ENCODE measurements at places on chromosomes 2 and 18.

- no peak for DNase-seq
Measured at GRCh38 chr2:169512525-169512924, 3.0 kb downstream of the KLHL41 start.

- peak; percentile 60 for DNase-seq
Measured at GRCh38 chr18:53458944-53459580, 765.4 kb downstream of the MBD2 start.

GRCh38 chr2:28401948-28402550 lies 9.4 kb downstream of the FOSL2 start:
- DNase-seq: no peak

DNA sequence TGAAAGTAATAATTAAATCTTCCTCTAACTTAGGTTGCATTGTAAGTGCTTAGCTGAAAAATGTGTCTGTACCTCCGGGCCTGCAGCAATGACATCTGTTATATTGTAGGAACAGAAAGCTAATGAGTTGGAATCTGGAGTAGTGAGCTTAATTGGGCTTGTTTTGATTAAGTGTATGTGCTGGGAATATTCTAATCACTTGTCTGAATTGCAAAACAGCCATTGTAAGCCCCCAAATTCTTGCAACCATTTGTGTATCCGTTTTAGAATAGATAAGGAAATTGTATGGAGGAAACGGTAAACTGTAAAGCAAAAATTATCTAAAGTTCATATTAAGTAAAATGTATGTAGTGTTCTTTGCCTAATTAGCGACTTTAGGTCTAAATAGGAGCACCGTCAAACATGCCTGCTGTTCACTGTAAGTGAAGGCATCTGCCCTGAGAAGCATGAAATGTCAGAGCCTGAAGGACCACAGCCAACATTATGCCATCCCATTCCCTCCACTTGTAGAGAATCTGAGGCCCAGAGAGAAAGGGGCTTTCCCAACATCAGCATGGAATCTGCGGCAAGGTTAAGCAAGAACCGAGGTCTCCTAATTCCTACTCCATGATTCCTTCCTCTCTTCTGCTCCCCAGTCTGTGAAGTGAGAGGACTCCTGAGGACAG lies 466.4 kb downstream of the TDRD15 start:
- DNase-seq: no peak

GRCh38 chr2:210189452-210190138 lies 18.4 kb upstream of the KANSL1L start:
- no peak for DNase-seq

DNA sequence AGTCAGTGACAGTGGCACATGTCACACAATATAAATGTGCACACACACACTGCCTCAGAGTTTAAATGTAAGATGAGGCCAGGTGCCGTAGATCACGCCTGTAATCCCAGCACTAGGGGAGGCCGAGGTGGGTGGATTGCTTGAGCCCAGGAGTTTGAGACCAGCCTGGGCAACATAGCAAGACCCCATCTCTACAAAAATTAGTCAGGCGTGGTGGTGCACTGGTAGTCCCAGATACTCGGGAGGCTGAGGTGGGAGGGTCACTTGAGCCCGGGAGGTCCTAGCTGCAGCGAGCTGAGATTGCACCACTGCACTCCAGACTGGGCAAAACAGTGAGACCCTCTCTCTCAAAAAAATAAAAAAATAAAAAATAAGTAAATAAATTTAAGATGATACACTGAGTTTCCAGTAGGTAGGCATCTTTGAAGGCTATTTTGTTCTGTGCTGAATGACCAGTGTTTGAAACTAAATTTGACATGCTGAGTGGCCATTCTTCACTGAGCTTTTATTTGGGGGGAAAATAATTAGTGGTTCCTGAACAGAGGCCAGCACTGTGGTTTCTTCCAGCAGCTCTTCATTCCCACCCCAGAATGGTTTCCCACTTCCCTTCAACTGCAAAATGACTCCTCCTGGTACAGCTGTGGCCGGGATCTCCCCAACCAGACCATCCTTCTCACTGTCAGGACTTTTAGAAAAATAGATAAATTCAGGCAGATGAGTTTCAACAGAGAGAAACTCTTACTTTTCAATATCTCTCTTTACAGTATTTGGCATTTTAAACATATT lies 44.9 kb downstream of the PSMG2 start:
- DNase-seq: no peak

GRCh38 chr2:70479816-70480215 lies 73.8 kb downstream of the TGFA start:
- DNase-seq: no peak

GRCh38 chr2:36168115-36168514 lies 187.5 kb upstream of the CRIM1 start:
- DNase-seq: no peak

DNA sequence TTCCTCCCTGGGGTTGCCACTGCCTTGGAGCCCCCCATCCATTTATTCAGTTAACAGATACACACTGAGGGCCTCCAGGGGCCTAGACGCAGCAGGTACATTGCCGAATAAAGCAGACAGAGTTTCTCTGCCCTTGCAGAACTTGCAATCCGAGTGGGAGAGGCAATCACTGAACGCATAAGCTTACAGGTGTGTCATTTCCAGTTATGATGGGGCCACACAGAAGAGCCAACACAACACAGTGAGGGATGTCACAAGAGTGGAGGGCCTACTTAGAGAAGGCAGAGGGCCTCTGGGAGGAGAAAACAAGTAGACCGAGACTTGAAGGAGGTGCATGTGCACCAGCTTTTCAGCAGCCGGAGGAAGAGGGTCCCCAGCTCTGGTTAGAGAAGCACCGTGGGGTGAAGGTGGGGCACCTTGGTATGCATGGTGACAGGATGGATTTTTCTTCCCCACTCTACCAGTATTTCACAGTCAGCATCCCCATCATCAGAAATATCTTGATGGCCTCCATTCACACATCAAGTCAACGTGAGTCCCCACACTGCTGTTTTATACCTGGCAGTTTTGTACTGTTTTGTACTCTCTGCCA lies 150.9 kb downstream of the SMAD7 start:
- no peak for DNase-seq

Measured in globus pallidus (tissue), 1 donor.